Cortex of kidney (tissue), 1 donor: ENCODE measurements at places on chromosomes 7 and 10.

DNA sequence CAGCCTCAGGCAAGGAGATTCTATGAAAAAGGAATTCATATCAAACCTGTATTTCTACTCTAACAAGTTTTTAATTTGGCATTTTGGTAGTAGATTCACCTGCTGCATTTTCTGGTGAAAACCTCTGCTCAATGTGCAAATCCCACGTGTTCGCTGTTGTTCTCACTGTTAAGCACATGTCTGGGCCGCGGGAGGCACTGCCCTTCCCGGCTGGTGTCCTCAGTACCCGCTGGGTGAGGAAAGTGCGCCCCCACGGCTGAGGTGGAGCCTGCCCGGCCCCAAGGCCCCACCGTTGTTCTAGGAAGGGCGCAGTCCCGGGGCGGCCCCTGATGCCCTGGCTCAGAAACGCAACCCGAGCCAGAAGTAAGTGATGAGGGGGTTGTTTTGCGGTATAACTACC is 193.4 kb upstream of the VWC2 start:
- DNase-seq = no peak

GRCh38 chr10:62185919-62186692 is 82.5 kb downstream of the RTKN2 start:
- no peak for DNase-seq

DNA sequence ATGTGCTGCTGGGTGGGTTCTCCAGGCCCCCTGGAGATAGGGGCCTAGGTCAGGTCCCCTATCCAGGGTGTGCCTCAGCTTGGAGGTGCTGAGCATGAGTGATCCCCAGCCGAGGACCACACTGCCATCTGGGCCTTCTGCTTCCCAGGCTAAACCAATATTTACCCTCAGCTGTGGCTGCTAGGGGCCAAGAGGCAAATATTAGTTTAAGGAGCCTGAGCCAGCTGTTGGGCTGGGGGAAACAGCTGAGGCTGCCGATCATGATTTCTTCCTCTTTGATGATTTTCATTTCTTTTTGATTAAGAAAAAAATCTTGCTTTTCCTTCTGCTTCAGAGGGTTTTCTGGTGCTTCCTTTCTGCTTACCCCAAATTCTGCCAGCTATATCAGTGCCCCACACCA is 83.4 kb downstream of the NEURL1 start:
- no peak for DNase-seq

GRCh38 chr10:7826971-7827370 is 8.7 kb downstream of the TAF3 start:
- DNase-seq = no peak

DNA sequence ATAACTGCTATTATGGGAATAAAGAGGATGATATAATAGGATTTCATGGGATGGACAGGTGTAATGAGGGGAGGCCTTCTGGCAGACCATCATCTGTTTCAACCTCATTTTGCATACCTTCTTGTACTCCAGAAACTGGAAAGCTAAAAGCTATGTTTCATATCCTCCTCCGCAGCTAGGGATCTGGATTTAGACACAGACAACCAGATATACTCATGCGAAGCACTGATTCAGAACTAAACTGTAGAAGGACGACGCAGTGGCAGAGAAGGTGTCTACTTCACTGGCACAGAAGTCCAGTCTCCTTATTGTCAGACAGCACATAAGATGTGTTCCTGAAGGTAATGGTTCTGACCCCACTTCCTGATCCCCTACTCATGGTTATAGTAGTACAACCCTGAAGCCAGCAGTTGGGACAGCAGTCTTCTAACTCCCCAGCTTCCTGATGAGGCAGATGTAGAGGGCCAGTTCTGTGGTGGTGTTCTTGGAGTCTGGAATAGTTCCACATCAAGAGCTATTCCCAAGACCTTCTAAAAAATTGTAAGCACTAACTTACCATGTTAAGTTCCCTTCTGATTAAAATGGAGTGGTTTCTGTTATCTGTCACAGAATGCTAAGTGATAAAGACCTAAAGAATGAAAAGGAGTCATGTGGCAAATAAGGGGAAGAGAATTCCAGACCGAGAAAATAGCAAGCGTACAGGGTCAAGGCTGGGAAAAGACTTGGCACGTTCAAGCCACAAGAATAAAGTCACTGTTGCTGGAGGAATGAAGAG is 550.3 kb downstream of the GRM8 start:
- no peak for DNase-seq

- DNase-seq = no peak
Observed at GRCh38 chr7:93981480-93981874, 22.7 kb downstream of the BET1 start.

- no peak for DNase-seq
Observed at GRCh38 chr10:112741830-112742402, 208.1 kb upstream of the TCF7L2 start.

GRCh38 chr10:5147255-5147980 is 37.5 kb downstream of the AKR1C8 start:
- DNase-seq = no peak

GRCh38 chr10:43824934-43825333 is 176.3 kb upstream of the ZNF32 start:
- no peak for DNase-seq

- no peak for DNase-seq
Observed at GRCh38 chr7:116797612-116798011, 64.8 kb upstream of the CAPZA2 start.

DNA sequence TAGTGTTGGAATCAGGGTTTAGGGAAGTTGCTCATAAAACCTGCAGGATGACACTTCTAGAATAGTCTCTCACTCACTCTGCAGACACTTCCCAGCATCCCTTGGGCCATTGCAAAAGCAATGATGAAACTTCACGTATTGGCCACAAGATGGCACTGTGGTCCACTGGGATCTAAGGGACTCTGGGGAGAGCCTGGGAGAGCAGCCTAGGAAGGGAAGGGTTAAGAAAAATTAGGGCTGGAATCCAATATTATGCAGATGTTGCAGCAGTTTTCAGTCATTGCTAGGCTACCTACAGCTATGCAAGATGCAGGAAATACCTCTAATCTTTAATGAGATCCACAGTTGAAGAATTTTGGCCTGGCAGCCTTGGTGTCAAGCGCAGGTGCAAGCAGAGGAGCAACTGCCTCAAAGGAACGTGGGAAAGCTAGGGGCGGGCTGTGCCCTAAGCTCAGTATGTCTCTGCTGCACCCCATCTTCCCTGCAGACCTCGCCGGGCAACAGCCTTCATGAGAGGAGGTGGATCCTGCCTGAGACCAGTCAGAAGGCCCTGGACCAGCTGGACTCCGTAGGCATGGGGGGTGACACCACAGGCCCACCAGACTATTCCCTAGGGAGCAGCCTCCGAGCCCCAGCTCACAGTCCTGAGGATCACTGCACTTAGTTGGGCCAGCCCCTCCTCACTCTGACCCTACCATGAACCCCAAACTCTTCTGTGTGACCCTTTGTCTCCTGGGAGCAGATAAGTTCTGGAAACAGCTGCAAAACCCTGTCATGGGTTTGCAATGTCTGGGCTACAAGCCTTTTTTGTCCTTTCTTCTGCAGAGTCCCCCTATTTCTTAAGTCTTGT is 127.9 kb upstream of the PRSS58 start:
- no peak for DNase-seq
